ENCODE measurements at places on chromosomes 1 and 21.
A peak's percentile ranks its signal among the peaks of the same experiment; 100 is the strongest.

DNA sequence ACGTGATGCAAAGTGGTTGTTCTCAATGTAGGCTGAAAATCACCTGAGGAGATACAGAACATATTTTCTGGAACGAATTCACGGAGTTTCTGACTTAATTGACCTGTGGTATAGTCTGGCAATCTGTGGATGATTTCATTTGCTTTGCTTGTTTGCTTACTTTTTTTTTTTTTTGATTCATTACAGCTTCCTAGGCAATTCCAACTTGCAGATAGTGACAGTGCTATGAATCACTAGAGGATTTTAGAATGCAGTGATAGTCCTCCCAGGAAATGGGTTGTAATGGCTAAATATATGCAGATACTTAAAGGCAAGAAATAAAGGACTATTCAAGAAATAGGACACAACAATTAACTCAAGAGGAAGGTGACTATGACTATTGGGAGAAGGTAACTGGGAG is 1378.1 kb upstream of the PRMT6 start:
- no peak for DNase-seq

- no peak for DNase-seq
Observed at GRCh38 chr1:15420853-15421465, 11.3 kb downstream of the EFHD2 start.

GRCh38 chr1:110433803-110434202 is 17.1 kb upstream of the PROK1 start:
- DNase-seq: peak; percentile 36

- no peak for DNase-seq
Observed at GRCh38 chr1:229717786-229718576, 91.9 kb downstream of the URB2 start.

- DNase-seq: no peak
Observed at GRCh38 chr21:42758721-42759593, 105.5 kb downstream of the PDE9A start.

- DNase-seq: no peak
Observed at GRCh38 chr1:37940299-37940947, 6.4 kb downstream of the INPP5B start.

DNA sequence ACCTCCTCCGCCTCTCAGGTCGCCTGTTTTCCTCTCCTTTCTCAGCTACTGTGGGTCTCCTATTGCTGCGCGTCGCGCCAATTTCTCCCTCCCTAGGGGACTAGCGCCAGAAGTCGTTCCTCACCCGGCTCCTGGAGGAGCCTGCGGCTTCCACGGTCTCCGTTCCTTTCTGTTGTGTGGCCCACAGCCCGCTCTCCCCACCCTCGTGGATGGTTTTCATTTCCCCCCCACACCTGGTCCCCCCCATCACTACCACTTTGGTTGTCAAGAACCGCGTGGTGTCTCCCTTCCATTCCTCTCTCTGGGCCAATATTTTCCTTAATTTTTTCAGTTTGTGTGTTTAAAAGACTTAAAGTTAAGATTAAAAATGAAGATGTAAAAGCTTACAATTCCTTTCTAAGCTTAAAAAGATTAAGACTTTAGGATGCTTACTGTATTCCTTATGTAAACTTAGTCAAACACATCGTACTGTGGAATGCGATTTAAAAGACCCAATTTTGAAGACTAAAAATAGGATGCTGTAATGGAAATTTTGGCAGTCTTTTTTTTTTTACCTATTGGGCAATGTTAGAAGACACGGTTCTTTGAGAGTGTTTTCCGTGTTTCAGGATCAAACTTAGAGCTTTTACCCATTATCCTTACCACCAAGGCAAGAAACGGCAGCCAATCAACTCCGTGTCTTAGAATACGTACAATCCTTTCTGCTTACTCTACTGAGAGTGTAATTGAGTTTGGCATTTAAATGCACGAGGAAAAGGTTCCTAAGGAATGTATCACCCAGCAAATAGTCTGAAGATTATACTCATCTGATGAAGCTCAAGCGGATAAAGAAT is 773 bp downstream of the CNST start:
- no peak for DNase-seq

- no peak for DNase-seq
Observed at GRCh38 chr1:170376801-170377385, 155.1 kb upstream of the GORAB start.

- no peak for DNase-seq
Observed at GRCh38 chr1:70146488-70146887, 58.9 kb downstream of the LRRC40 start.

- DNase-seq: no peak
Observed at GRCh38 chr1:36223381-36223995, 755 bp upstream of the THRAP3 start.

DNA sequence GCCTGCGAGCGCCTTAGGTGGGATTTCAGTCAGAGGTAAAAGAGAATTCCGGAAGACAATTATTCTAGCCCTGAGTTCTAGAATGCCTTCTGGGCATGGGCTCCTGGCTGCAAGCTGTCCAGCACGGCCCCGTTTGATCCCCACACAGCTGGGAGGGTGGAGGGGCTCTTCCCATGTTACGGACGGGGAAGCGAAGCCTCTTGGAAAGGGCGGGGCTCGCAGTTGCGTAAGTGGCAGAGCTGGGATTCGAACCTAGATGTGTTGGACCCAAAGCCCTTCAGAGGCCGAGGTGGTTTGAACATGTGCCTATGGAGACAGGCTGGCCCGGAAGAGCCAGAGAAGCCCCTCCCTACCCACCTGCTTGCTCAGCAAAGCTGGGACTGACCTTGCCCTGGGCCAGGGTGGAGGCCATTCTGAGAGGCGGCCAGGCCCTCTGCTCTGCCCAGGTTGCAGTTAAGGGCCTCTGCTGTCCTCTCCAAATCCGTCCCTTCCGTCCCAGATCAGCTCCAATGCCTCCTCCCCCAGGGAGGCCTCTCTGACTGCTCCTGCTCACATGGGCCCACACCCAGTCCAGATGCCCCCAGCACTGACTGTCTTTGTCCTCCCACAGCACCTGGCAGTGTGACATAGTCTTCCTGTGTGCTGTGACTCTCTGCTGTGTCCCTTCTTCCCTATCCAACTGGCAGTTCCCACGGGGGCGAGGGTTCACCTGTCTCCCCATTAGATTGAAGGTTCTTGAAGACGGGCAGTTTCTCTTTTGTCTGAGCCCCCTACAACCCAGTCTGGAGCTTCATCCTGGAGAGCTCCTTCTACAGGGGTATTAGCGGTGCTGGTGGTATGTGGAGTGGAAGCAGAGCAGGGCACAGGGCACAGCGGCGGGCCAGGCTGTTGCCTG is 1.2 kb upstream of the HSPB7 start:
- no peak for DNase-seq

GRCh38 chr1:96983866-96984265 is 262.3 kb downstream of the PTBP2 start:
- DNase-seq: no peak

GRCh38 chr1:8118031-8118451 is 91.9 kb upstream of the ERRFI1 start:
- DNase-seq: no peak

- no peak for DNase-seq
Observed at GRCh38 chr1:156813298-156813697, 3.4 kb downstream of the SH2D2A start.

DNA sequence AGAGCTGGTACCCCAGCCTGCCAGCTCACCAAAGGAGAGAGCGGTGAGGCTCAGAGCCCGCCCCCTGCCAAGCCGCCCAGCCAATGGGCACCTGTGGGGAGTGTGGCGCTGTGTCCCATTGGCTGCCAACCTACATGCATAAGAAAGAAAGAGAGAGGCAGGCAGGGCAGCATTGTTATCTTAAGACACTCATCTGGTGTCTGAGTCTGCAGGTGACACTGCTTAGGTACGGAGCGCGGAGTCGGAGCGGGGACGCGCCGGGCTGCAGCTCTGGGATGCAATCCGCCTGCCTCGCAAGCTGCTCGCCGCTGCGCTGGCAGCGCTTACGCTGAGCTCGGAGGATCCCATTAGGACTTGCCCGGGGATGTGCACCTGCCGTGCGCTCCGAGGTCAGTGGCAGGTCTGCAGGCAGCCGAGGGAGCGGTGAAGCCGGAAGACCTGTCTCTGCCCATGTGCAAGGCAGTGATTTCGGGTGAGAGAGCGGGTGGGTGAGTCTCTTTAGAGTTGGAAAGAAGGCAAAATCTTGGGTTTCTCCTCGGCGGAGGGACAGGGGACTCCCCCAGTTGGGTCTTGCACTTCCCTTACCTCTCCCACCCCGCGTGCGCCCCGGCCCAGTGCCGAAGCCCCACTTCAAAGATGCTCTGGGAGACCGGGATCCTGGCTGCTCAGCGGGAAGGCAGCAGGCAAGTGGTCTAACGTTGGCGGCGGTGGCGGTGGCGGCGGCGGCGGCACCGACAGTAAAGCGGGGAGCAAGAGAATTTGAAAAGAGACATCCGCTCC is at the start of gene BRINP2:
Gene BRINP2 (plus strand): TSS at position 203 of the 780 bp plus-strand sequence. CDS start 58,919 bp downstream, outside the sequence.
- no peak for DNase-seq

GRCh38 chr1:44947063-44947773 is 39.2 kb downstream of the EIF2B3 start:
- DNase-seq: no peak

DNA sequence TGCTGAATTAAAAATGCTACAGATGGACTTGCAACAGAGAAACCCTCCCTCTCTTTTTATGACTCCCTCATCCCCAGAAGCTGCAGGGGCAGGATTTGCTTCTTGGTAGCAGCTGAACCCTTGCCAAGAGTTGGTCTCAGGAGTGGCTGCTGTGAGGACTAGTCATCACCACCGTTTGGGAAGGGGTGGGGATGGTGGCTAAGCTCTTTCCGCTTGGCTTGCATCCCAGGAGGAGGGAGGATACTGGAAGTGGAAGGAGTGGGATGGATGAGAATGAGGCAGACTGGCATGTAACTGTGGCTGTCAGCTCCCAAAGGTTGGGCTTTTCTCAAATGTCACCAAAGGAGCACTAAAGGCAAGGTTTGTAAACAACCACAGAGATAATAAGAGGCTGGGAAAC is 50.8 kb upstream of the COL24A1 start:
- DNase-seq: no peak

- DNase-seq: no peak
Observed at GRCh38 chr1:53321366-53321765, 6.5 kb downstream of the LRP8 start.

DNA sequence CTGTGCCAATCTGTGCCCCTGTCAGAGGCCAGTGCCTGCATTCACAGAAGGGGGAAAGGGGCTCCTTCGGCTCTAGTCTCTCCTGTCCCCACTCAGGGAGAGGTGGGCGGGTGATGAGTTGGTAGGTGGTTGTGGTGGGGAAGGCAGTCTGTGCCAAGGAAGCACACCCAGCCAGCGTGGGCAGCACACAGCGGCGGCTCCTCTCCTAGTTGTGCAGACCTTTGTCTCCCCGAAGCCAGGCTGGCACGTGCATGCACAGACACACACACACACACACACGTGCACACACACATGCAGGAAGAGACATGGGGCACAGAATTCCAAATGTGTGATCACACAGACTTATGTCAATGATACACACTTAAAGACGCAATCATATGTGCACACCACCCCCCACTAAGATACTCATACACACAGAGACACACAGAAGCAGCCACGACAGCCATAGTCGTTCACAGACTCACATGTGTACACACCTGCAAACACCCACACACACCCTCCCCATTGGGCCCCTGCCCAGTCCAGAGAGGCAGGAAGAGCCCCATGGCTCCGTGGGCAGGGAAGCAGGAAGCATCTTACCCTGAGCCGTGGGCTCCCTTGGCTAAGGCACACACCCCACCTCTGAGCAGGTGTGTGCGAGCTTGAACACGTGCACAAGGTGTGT is 16.4 kb downstream of the RIMS3 start:
- DNase-seq: no peak

DNA sequence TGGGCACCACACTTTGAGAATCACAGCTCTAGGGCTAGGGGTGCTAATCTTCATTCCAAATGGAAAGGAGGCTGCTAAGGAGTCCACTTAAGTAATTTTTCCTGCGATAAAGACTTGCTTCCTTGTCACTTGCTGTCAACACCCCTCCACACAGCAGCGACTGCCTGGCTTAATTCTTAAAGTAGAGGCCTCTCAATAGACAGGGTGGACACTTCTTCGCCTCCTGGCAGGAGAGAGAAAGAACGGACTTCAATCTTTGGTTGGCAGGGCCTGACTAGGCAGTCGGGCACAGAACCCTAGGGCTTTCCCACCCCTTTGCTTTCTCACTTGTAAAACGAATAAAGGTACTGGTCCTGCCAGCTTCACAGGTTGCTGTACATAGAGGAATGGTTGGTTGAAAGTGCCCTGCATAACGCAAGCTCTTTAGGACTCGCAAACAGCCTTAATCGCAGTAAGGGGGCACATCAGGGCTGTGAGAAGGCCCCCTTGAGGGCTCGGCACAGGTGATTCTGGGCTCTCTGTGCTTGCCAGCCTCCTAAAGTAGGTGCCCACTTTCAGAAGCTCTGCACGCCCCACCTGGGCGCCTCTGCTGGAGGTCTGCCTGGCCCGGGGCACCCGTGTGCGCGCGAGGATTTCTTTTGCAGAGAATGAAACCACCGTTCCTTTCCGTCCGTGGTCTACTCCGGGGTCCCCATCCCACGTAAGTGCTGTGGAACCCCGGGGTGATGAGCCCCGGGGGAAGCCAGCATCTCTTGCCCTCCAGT is 47.6 kb upstream of the CD34 start:
- no peak for DNase-seq

Data from activated effector memory CD4-positive, alpha-beta T cell treated with anti-CD3 and anti-CD28 coated beads, Interleukin-2, amount 50 U/mL, for 16 hours (primary cell).